ENCODE measurements at places on chromosomes 7 and 10.

- DNase-seq = no peak
These were observed 76.2 kb downstream of the SLIT1 start for GRCh38 chr10:97109547-97109946.

DNA sequence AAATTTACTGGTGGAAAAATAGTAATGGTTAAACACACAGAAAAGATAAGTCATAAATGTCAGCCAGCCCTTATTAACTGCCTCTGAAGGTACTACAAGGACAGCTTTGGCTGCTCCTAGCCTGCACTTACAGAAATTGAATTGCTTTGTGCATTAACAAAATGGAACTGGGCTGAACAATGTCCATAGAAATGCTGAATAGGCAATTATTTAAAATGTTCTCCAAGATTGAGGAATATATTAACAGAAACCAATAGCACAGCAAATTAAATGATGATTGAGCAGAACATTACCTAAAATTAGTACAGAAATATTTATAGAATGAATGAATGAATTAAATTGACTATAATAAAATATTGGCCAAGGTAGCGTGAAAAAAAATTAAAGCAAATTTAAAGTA is 42.4 kb upstream of the AGMO start:
- no peak for DNase-seq

- DNase-seq = no peak
These were observed 32.8 kb downstream of the UBTD1 start for GRCh38 chr10:97531401-97531986.

GRCh38 chr10:78774999-78775711 is 293.6 kb upstream of the ZMIZ1 start:
- no peak for DNase-seq

DNA sequence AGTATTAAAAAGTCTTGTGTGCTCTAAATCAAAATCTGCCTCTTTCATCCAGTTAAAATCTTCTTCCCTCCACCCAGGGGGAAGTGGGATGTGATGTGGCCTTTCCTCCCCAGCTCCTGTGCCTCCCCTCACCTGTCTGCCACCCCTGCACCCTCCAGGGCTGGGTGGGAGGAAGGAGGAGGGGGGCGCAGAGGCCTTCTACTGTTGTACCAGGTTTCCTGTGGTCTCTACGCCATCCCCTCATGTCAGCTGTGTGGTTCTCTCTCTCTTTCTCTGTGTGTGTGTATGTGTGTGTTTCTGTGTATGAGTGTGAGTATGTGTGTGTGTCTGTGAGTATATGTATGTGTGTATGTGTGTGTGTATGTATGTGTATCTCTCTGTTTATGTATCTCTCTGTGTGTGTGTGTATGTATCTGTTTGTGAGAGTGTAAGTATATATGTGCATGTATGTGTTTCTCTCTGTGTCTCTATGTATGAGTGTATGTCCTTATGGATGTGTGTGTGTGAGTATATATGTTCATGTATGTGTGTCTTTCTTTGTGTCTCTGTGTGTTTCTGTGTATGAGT is 45.5 kb upstream of the C10orf71 start:
- DNase-seq = no peak

GRCh38 chr10:88471899-88472298 is 111.2 kb downstream of the RNLS start:
- no peak for DNase-seq
